ENCODE measurements at places on chromosomes 6 and 20.

DNA sequence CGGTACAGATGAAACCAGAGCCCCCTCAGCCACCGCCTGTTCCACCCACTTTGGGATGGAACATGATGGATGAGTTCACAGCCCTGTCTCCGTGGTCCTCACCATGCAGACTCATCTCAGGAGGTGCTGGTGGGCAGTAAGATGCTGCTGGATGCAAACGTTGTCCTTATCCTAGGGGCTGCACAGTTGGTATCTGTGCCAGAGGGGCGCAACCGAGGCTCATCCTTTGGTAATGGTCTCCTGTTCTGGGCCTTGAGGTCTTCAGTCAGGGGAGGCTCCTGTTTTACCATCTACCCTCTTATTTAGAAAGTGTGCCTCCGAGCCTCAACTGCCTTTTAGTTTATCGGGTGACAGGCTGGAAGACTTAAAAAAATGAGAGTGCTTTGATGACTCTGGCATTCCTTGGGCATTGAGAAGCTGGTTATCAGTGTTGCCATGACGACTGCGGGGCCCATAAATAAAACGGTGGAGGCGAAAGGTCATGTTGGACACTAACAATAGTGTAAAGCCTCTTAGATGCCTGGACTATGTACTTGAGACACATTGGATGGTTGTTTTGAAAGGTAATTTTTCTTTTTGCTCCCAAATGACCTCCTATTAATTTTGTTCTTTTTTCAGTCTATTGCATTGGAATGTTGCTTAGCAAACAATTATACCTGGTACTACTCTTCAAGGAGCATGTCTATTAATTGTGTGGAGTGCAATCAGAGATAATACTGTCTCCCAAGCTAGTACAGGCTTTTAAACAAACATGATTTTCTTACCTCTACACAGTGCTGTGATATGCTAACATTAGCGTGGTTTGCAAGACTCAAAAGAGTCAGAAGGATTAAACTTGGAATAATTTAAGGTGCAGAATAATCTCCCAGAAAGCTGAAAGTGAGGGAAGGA lies 74.2 kb upstream of the DSP start:
- peak; percentile 59 for DNase-seq

GRCh38 chr6:25181923-25182322 lies 97.3 kb upstream of the CARMIL1 start:
- DNase-seq: no peak

DNA sequence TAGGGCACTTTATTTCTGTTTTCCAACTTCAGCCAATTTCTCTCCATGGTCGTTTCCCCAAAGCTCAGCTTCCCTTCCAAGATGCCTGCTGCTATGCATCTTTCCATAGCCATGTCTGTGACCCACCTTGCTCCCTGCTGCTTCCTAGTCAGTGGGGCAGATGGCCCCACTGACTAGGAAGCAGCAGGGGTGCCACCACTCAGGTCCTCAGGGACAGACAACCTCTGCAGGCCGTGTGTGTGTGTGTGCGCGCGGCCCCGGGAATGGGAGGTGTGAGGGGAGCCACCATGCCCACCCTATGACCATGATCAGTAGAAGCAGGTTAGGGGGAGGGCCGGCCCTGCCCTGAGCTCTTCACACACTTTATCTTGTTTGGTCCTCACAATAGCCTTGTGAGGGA lies 2.7 kb upstream of the IP6K3 start:
- DNase-seq: no peak

DNA sequence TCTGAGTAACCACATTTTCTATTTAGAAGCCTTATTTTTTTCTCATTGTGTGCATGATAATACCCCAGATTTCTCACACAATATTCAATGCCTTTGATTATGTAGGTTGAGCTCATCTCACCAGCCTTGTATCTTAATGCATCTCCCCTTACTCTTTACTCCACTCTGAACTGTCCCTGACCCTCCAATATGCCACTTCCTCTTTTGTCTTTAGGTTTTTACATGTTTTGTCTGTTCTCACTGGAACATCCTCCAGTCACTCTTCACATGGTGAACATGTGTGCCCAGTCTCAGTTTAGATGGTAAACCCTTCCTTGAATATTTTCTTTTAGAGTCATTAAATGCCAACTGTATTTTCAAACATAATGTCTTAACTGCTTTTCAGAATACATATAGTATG lies 392.9 kb upstream of the IMPG1 start:
- DNase-seq: no peak

- no peak for DNase-seq
These were observed 16.6 kb downstream of the KDM1B start for GRCh38 chr6:18171871-18172270.

GRCh38 chr6:108940741-108941140 lies 92.5 kb downstream of the ARMC2 start:
- DNase-seq: no peak

GRCh38 chr6:169752074-169752623 lies 727 bp downstream of the ERMARD start:
- DNase-seq: no peak

DNA sequence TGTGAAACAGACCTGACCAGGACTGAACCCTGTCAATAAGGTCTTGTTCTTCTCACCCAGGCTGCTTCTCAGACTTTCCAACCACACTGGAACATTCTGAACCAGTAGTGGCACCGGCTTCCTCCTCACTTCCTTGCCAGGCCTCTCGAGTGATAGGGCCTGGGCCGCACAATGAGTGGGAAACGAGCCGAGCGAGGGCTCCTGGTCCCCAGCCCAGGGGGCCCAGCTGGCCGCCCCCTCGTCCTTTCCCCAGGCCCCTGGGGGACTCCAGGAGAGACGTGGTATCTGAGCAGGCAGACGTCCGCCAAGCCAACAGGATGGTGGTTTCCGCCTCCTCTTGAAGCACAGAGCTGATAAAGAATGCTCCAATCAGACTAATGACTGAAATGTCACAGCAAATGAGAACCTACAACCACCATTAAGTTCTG lies 117.9 kb downstream of the GMDS start:
- DNase-seq: peak; percentile 87

GRCh38 chr6:107767637-107768036 lies 56.5 kb downstream of the SCML4 start:
- DNase-seq: no peak

- no peak for DNase-seq
These were observed 995.9 kb upstream of the ADGRB3 start for GRCh38 chr6:67639161-67639560.

- no peak for DNase-seq
These were observed 157.9 kb downstream of the FOXC1 start for GRCh38 chr6:1767481-1768246.

DNA sequence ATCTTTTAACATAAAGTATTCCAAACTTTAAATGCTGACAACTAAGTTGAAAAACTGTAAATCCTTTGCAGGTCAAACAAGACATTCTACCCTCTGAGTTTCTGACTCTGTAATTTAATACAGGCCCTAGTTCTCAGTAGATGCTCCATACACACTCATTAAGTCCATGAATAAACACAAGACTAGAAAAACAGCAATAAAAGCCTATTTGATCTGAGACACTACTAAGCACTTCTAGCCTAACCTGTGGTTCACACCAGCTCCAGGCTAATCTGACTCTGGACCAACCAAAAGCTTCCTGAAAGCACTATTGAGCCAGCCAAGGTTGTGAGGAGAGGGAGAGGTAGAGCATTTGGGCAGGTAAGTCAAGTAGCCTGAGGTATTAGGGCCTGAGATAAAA lies 103.9 kb downstream of the EPM2A start:
- no peak for DNase-seq

DNA sequence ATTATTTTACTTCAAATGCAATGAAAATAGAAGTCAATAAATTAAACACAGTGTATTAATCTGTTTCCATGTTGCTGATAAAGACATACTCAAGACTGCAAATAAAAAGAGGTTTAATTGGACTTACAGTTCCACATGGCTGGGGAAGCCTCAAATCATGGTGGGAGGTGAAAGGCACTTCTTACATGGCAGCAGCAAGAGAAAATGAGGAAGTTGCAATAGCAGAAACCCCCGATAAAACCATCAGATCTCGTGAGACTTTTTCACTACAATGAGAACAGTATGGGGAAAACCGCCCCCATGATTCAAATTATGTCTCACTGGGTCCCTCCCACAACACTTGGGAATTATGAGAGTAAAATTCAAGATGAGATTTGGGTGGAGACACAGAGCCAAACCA lies 82.2 kb downstream of the GPR63 start:
- no peak for DNase-seq

DNA sequence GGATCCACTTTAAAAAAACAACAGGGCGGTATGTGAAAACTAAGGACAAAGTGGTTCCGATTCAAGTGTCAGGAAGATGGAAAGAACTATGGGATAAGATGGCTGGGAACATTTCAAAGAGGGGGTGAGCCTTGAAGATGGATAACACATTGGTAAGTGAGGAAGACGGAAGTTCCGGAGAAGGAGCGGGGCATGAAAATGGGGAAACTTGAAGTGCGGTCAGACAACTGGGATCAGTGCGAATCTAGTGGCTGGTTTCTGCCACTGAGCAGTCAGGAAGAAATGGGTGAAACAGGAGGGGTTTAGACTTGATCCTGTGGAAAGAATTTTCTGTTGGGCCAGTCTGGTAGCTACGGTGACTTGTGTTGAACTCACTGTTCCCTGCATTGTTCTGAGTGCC lies 1.2 kb downstream of the NAA20 start:
- DNase-seq: no peak

DNA sequence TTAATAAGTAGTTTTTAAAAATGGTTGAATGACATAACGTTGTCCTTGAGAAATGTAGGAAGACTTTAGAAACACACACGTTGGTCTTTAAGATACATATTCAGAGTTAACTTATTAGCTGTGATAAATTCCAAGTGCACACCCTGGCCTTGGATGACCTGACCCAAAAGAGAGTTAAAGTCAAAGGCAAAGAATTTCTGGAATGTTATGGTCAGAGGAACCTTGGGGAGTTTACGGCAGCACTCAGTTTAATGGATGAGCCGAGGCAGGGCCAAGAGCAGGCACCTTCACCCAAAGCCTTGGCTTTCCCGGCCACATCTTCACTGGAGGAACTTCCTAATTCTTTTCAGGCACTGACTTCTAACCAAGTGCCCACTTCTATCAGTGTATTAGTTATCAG lies 200.5 kb downstream of the SMOC2 start:
- no peak for DNase-seq

GRCh38 chr6:34108176-34108575 lies 37.7 kb downstream of the GRM4 start:
- no peak for DNase-seq

GRCh38 chr6:83113258-83113657 lies 45.8 kb downstream of the DOP1A start:
- no peak for DNase-seq

- no peak for DNase-seq
These were observed 106.9 kb downstream of the RNGTT start for GRCh38 chr6:88856566-88856965.

GRCh38 chr6:144581812-144582537 lies 296.8 kb downstream of the UTRN start:
- DNase-seq: peak; percentile 24

GRCh38 chr6:32484614-32484998 lies 44.9 kb downstream of the HLA-DRA start:
- no peak for DNase-seq

GRCh38 chr6:110484321-110484720 lies 7.9 kb upstream of the SLC22A16 start:
- no peak for DNase-seq

GRCh38 chr6:79498842-79499241 lies 38.4 kb downstream of the LCA5 start:
- DNase-seq: no peak
